ENCODE measurements at places on chromosomes 7 and 10.

- DNase-seq: no peak
These were observed 43.6 kb downstream of the LAMB4 start for GRCh38 chr7:108086546-108086945.

GRCh38 chr10:67288688-67289410 lies 363.0 kb downstream of the LRRTM3 start:
- no peak for DNase-seq

DNA sequence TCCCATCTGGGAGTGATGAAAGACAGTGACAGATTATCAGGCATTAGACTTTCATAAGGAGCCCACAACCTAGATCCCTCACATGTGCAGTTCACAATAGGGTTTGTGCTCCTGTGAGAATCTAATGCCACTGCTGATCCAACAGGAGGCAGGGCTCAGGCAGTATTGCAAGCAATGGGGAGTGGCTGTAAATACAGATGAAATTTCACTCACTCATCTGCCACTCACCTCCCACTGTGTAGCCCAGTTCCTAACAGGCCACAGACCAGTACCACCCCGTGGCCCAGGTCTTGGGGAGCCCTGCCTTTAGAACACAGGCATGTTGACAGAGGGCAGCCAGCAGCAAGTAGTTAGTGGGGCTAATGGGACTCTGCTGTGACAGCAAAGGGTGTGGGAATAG lies 137.3 kb upstream of the NANOS1 start:
- no peak for DNase-seq

DNA sequence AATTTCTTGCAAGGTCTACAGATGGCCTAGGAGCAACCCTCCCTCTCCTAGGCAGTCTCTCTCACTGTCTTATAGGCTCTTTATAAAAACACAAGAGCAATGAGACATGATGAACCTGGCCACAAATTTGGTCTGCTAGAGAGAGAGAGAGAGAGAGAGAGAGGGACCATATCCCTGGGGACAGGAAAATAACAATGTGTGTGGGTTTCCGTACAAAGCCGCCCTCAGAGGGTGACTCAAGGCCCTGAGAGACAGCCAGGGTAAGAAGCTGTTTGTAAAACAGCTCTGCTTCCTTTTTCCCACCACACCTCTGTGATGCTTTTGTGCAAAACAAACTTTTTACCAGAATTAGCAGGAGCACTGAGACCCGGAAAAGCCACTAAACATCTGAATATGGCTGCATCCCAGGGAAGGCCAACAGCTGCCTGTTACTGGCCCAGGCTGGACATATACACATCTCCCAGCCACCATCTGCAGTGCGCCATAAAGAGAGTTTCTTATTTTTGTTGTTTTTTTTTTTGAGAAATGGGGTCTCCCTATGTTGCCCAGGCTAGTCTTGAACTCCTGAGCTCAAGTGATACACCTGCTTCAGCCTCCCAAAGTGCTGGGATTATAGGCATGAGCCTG lies 18.4 kb downstream of the GIMAP5 start:
- DNase-seq: no peak

DNA sequence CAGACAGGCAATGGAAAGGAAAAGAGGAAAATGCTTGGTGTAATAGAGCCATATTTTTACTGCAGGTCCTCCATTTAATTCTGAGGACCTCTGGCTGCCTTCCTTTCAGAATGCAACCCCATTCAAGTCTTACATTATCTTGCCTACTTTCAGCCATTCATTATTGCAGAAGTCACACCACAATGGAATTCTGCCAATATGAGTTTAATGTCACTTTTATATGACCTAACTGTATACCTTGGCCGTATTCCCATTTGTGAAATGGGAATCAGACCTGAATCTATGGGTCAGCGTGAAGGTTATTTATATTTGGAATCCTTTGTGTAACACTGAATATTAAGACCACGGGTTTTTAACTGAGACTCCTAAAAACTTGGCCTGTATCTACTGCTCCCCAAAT lies 241.7 kb upstream of the AOAH start:
- no peak for DNase-seq

GRCh38 chr10:121900443-121901174 lies 27.2 kb downstream of the ATE1 start:
- peak; percentile 67 for DNase-seq

DNA sequence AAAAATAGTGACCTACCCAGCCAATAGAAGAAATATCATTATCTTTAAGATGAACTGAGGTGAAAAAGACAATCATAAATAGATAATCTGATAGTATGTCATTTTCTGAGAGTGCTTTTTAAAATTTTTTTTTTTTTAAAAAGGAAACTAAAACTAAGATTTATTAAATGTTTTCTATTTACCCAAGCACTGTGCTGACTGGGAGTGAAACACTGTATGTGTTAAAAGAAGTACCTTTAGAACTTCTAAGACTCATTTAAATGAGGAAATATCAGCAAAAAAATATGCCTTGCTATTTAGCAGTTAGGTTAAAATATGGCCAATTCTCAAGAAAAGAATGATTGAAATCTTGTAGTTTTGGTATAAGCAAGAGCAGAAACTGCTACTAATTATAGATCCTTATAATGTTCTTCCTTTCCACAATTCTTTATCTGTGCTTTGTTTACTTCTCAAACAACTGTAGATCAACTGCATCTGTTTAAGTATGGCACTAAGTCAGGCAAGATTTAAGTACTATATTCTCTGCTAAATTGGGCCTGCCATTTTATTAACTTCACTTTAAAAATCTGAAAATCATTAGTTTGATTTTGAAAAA lies 39.5 kb upstream of the WNT2 start:
- no peak for DNase-seq

- no peak for DNase-seq
These were observed 162.4 kb downstream of the NOC3L start for GRCh38 chr10:94200146-94200837.

GRCh38 chr7:134458341-134458805 lies 527 bp downstream of the AKR1B1 start:
- peak; percentile 81 for DNase-seq

- no peak for DNase-seq
These were observed 1174.3 kb downstream of the XPNPEP1 start for GRCh38 chr10:108749042-108749441.

DNA sequence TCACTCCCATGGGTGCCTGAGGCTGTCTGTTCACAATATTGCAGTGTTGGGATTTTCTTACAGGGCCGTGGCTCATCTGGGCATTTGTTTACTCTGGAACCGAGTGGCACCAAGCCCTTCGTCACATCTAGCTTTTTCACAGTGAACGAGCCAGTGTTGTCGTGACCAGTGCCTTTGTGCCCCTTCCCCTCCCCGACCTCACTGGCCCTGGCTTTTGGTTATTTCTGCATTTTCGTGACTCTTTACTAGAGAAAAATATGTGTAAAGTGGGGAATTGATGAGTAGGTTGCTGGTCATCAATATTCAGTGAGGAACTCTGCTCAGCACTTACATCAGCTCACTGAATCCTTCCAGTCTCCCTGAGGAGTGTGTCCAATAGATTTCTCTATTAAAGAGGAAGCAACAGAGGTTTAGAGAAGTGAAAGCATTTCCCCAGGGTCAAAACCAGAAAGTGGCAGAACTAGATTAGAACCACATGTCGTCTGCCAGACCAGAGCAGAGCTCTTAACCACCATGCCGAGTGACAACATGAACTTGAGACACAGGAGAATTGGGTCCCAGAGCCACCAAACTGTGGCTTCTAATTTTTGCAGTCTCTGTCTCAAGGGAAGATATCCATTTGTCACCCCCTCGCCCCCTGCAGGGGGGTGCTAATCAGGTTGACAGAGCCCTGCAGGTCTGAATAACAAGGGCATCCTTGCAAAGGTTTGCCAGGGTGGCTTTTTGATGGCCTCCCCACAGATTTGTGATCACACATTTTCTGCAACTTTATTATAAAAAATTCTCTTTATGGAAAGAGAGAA lies 125.3 kb downstream of the CHN2 start:
- DNase-seq: no peak

DNA sequence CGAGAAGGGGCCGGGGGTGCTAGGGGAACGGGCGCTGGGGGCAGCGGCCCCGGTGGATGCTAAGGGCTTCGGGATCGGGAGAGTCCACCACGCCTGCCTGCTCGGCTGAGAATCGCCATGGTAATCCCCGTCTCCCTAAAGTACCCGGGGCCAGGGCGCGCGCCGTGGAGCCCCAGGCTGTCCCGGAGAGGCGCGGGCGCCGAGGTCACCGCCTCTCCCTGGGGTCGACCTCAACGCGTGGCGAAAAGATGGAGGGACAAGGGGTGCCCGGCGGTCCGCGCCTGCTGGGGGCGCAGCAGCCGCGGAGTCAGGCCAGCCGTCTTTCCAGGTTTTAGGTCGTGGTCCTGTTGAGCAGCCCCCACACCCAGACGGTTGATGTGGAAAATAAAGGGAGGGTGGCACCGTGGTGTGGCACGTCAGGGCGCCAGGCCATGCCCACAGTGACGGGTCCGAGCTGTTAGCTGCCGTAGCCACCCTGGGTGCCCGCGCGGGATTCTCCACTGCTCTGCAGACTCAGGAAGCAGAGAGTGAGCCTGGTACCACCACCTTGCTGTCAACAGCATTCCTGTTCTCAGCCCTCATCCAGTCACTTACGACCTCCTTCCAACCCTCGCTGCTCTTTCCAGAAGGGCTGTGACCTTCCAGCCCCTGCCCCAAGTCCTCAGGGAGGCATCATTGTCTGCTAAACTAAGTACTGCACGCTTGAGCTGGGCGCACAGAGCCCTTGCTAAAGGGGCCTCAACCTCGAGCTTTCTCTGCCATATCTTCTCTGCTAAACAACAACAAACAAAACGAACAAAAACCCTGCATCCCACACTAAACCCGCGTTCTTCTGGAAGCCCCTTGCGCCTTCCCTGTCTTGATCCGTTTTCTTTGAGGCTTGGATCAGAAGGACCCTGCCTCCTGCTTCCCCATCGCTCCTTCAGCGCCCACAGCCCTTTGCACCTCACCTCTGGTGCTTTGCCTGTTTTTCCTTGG lies 666 bp downstream of the SMKR1 start:
- DNase-seq: no peak

DNA sequence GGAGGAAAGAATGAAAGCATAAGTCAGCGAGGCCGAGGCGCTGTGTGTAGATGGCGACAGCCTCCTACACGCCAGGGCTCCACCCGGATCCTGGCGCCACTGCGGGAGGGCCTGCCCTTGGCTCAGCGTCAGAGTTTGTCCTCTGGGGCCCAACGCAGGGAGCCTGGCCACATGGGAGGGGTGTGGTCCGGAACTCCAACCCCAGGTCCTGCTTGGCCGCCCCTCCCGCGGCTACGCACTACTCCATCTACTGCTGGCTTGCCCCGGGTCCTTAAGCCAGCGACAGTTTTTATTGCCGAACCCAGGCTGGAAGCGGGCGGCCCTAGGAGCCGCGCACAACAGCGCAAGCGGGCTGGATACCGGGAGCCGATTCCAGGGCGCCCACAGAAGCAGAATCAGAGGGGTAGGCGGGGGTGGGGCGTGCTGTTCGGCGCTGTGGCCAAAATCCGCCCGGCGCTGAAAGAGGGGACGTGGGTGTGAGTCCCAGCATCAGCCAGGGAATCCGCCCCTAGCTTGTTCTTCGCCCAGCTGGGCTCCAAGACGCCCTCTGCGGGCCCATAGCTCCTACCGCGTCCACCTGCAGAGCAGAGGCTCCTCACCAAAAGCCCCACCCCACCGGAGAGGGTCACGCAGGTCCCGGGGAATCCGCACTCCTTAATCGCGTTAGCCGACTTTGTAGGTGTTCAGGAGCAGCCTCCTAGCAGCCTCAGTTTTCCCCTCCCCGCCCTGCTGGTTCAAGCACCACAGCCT lies 4.5 kb downstream of the KAZALD1 start:
- DNase-seq: peak; percentile 70

GRCh38 chr7:44290252-44290620 lies 35.2 kb downstream of the CAMK2B start:
- no peak for DNase-seq

DNA sequence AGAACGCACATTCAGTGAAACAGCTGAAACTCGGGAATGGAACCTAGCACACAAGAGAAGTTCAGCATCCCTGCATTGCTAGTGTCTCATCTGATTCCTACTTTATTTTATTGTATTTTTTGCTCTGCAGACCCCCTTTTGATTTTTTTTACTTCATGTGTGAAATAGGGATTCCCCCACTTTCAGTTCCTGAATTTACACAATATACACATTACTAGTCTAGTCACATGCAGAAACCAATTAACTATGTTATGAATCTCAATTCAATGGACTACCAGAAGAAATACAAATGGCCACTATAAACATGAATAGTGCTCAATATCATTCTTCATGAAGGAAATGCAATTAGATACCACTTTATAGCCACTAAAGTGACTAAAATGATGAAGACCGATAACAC lies 386.1 kb upstream of the COBL start:
- no peak for DNase-seq

DNA sequence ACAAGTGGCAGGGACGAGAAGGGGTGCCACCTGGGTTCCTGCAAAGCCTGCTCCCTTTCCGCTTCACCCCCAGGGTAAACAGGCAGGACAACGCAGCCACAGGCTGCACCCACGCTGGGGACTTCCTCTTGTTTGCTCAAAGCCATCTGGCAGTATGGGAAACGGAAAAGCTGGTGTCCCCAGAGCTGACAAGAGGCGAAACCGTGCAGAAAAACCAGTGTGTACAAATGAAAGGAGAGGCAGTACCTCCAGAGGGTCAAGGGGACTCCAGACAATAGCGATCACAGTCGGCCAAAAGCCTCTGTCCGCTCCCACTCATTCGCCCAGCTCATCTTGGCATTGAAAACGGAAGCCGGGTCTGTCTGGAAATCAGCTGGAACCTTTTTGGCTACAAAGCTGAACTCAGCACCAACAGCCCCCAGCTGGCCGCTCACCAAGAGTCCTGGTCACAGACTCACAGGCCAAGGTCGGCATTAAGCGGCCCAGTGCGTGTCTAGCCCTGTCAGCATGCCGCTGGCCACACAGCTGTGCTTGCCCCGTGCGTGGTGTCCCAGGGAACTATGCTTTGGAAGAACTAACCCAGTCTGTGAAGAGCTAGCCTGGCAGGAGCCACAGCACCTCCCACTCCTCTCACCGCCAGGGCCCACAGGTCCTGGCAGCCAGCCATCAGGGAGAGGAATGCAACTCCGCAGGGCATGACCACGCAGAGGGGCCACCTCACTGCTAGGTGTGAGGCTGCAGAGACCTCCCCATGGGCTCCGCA lies 10.4 kb downstream of the TNS3 start:
- no peak for DNase-seq

DNA sequence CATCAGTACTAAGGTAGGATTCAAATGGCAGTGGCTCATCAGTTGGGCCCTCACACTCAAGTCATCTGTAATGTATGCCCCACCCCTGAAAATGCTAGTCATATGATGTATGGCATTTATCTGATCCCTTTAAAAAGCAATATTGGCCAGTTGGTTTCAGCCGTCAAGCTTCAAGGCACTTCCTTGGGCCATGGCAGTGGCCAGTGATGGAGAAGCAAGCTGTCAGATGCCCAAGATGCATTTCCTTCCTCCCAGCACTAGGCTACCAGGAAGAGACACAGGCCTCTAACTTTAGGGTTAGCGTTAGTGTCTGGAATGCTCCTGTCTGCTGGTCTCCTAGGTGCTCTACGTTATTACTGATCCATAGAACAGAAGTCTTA lies 64.1 kb downstream of the PIK3AP1 start:
- no peak for DNase-seq
